ENCODE measurements at places on chromosomes 1 and 21.

- DNase-seq = no peak
These were observed 484.9 kb downstream of the SETD4 start for GRCh38 chr21:35575280-35575915.

DNA sequence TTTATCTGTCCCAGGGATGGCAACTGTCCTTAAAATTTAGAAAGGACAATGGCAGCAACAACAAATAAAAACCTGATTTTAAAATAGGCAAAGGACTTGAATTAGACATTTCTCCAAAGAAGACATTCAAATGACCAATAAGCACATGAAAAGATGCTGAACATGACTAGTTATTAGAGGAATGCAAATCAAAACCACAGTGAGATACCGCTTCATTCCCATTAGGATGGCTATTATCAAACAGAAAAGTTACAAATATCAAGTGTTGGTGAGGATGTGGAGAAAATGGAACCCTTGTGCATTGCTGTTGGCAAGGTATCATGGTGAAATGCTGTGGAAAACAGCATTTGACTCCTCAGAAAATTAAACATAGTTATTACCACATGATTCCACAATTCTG is 120.7 kb downstream of the CRB1 start:
- DNase-seq = no peak

DNA sequence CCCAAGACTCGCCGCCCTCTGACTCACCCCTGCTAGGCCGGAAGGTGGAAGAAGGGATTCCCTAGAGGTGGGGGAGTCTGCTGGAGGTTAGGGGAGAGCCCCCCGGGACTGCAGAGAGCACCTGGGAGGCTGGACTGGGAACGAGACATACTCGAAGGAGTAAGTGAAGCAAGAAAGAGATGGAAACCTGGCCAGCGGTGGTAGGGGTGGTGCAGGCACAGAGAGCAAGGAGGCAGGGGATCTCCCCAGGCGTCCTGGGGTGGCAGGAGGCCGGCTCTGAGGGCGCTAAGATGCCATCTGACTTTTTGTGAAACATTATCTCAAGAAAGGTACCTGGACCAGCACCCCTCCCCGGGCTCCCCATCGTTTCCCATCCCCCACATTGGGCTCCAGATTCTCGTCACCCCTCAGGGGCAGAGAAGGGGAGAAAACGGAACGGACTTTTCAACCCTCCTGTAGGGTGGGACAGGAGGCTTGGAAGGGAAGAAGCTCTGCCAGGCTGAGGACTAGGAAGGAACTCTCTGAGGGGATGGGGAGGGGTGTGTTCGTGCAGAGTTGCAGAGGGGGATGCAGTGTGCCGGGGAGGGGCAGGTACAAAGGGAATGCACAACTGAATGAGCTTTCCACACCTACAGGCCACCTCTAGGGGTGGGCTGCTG is 708 bp downstream of the CHRNB2 start:
- no peak for DNase-seq

DNA sequence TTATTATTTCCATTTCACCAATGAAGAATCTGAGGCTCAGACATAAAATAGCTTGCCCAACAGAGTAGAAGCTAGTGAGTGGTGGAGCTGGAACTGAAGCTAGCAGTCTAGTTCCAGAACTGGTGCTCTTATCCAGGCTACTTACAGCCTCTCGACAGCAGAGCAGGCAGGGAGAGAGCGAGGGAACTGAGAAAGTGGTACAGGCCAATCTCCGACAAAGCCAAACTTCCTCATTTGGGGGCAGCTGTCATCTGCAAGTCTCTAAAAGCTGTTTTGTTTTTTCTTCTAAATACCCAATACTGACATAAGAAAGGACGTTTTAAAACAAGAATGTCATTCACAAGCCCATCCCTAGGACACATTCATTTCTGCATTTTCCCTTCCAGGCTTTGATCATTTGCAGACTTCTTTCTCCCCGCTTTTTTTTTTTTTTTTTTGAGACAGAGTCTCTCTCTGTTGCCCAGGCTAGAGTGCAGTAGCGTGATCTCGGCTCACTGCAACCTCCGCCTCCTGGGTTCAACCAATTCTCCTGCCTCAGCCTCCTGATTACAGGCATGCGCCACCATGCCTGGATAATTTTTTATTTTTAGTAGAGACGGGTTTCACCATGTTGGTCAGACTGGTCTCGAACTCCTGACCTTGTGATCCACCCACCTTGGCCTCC is 20.0 kb downstream of the YIPF1 start:
- no peak for DNase-seq

GRCh38 chr1:200495901-200496300 is 86.1 kb upstream of the ZNF281 start:
- DNase-seq = no peak

- DNase-seq = no peak
These were observed 8.9 kb upstream of the SMIM12 start for GRCh38 chr1:34868230-34869049.

- no peak for DNase-seq
These were observed 469.5 kb upstream of the VAMP3 start for GRCh38 chr1:7301664-7301981.

DNA sequence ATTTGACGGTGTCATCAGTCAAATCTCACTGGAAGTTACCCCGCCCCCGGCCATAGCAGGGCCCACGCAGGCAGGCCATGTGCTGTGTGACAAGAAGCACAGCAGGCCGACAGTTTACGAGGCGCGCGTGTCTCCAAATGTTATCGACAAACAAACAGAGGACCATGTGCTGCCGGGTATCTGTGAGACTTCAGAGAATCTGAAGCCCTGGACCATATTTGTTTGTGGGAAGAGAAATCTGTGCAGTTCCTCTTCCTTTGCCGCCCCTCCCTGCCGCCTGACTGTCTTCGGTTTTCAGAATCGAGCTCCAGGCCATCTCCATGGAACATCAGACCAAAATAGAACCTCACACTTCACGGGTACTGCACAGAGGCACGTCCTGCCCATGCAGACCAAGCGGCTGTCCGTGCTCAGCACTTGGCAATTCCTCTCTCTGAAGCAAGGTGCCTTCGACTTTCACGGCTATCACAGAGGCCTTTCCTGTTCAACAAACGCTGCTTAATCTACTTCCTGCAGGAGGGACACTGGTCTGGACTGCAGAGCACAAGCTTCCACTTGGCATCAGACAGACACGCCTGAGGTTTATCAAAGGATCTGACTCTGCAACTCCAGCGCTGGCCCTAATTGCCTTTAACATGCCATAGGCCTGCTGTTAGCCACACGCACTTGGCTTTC is 135.7 kb upstream of the KRTAP19-8 start:
- peak; percentile 70 for DNase-seq

GRCh38 chr1:63928186-63929105 is 154.6 kb downstream of the ROR1 start:
- no peak for DNase-seq

- no peak for DNase-seq
These were observed 7.2 kb upstream of the COL6A1 start for GRCh38 chr21:45974073-45975019.

DNA sequence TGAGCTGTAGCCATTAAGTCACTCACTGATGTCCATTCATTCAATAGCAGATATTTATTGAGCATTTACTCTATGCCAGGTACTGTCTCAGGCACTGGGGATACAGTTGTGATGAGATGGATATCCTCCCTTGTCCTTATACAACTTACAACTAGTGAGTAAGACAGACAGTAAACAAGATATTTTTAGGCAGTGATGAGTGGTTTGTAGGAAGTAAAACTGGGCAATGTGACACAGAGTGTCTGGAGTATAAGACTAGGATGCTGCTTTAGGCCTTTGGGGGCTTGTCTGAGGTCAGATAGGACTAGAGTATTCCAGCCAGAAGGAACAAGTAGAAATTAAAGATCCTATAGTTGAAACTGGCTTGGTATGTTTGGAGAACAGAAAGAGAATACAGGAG is 41.4 kb downstream of the NOS1AP start:
- DNase-seq = no peak

- DNase-seq = no peak
These were observed 15.0 kb upstream of the NEK7 start for GRCh38 chr1:198141668-198142351.

DNA sequence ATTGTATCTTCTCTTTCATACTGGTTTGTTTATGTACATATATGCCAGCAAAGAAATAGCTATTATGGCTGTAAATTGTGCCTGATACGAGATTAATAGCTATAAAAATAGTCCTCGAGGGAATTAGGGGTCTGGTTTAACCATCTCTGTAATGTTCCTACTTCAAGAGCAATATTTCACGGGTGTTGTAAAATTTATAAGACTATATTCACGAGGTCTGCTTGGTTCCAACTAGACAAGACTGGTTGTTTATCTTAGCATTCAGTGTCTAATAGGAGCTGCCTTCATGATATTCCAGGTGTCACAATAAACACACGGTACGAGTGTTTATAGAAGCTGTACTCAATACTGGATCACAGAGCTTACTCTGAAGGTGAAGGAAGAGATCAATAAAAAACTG is 389.9 kb downstream of the SIPA1L2 start:
- no peak for DNase-seq

GRCh38 chr1:247111700-247112478 is 7.7 kb upstream of the ZNF669 start:
- DNase-seq = no peak

- DNase-seq = no peak
These were observed 102.6 kb downstream of the APP start for GRCh38 chr21:26067836-26068594.

GRCh38 chr1:37560401-37561132 is 3.8 kb downstream of the DNALI1 start:
- DNase-seq = no peak

- DNase-seq = no peak
These were observed 57.9 kb upstream of the ADARB1 start for GRCh38 chr21:45016406-45017038.

GRCh38 chr1:30362603-30362990 is 360.8 kb downstream of the MATN1 start:
- DNase-seq = no peak

DNA sequence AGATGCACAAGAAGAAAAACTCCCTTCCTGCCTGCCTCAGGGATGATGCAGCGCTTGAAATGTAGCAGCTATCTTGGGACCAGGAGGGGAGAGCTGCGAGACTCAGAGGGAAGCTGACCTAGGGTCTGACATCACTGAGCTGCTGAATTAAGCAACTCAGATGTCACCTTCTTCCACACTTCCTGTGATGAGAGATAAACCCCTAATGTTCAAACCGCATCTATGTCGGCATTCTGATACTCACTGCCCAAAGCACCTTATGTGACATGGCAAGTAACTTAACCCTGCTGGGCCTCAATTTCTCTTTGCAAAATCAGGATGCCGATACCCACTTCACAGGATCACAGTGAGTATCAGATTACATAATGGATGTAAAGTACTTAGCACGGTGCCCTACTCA is 9.1 kb upstream of the AK2 start:
- DNase-seq = no peak

- DNase-seq = no peak
These were observed 119.7 kb upstream of the C1orf174 start for GRCh38 chr1:4019606-4020331.

DNA sequence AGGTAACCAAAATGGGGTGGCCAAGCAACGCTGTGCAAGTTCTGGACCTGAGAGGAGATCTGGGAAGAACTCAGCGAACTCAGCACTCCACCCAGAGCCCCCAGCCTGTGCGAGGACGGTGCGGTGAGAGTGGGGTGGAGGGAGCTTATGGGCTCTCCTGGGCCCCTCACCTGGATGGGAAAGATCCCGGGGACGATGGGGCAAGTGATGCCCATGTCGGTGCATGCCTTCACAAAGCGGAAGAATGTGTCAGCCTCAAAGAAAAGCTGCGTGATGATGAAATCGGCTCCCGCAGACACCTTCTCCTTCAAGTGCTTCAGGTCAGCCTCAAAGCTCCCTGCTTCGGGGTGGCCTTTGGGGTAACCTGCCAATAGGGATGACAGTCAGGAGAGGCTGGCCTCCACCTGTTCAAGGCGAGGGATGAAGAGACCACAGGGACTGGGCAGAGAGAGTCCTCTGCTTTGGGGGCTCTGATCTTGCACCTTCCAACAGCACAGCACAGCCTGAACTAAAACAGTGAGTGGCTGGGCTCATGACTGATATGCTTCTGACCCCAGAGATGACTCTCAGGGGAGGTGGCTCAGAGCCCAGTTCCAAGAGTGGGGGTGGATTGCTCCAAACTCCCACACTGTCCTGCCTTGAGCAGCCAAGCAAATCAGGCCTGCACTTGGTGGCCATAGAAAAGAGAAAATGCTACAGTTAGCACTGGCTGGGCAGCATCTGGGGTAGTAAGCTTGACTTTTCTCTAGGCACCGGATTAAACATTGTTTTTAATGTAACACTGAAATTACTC is 9.5 kb downstream of the MTHFR start:
- no peak for DNase-seq

Measured in HAP-1 (cell line).